Vagina (tissue), 2 donors: ENCODE measurements at places on chromosomes 5 and 9. TPM values are rescaled to one million over a fixed set of nuclear protein-coding genes. Genes with fewer than 3 reads are reported as not detected.

The FLT4 gene
- 20.9 TPM for total RNA-seq

DNA sequence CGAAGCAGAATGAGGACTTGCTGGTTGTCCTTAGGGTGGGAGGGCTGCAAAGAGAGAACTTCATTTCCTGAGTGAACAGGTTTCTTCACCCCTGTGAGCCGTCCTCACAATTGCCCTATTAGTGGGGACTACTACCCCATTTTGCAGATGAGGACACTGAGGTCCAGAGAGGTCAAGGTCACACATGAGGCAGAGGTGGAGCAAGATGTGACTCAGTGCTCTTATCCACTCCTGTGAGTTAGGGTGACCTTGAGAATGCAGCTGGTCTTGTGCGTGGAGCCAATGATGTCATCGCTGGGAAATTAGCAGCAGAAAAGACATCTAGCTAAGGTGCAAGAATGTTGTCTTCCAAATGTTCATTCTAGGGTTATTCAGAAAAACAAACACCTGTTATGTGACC, 26.9 kb downstream of the GPRIN1 start:
- DNase-seq: no peak

GRCh38 chr5:72126796-72127195, 19.5 kb downstream of the MAP1B start:
- no peak for DNase-seq

DNA sequence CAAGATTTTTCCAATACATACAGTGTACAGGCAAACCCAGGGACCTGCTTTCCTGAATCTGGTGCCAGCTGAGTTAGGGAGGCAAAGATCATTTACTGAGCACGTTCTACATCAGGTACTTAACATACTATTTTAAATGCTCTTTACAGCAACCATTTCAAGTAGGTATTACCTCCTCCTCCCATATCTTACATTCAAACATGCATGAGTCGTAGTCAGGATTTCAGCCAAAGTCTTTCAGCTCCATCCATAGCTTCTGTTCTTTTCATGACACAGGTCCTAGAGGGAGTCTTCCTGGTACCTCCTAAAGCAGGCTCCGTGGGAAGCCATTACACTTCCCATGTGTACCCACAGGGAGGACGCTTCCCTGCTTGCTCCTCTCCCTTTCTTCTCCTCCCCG, 11.7 kb downstream of the KCNV2 start:
- DNase-seq: no peak

DNA sequence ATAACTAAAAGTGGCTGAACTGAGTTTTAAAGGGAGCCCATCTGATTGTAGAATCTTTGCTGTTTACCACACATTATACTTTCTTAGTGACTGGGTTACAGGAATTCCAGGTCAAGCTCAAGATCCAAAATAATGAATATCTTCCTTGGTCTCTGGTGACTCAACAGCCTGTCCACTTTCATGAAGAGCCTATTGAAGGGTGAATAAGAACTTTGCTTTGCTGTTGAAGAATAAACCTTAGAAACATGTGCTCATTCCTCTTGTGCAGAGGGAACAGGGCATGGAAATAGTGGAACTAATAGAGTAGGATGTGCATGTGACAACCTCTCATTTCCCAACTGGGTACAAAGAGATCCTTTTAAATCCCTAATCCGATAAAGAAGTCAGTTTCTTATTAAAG, 21.4 kb downstream of the ALDH1A1 start:
- no peak for DNase-seq

GRCh38 chr5:135443161-135443960, 3.8 kb downstream of the DCANP1 start:
- DNase-seq: peak; percentile 40

GRCh38 chr9:94952565-94953373, 226.3 kb downstream of the AOPEP start:
- no peak for DNase-seq
